AG04449 (cell line): ENCODE measurements at places on chromosomes 12 and 14.

DNA sequence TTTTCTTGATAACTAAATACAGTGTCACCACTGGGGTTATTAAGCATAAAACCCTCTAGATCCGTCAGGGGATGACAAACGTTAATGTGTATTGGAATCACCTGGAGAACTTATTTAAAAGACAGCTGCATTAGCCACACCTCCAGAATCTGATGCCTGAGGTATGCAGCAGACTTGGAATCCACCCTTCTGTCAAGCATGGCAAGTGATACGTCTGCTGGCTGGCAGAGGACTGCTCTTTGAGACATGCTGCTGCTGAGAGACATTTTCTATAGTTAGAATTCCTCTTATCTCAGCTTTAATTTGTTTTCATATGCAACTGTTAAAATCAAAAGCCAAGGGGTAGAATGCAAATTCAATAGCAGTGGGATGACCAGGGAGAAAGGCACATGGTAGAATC, 496.3 kb downstream of the NELL2 start:
- DNase-seq = no peak

- DNase-seq = no peak
These were observed 60.6 kb upstream of the ANO4 start for GRCh38 chr12:100733817-100734593.

GRCh38 chr14:80681651-80682050, 259.9 kb downstream of the CEP128 start:
- no peak for DNase-seq

DNA sequence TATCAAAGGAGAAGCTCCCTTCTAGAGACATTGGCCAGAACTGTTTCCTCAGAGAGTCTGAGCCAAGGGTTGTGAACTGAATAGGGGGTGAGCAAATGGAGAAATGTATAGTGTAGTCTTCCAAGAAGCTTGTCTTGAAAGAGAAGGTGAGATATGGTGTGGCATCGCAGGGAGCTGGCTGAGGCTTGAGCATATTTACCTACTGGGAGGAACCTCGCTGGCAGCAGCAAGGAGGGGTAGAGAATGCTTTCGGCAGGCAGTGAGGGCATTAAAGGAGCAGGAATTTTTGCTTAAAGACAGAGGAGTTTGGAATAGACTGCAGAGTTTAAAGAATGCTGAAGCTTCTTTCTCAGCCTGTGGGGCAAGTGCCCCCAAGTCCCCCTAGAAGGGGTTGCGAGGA, 59.3 kb upstream of the PRMT8 start:
- no peak for DNase-seq

- no peak for DNase-seq
These were observed 60.8 kb downstream of the SAMD4A start for GRCh38 chr14:54627540-54628363.

GRCh38 chr14:70359076-70359424, 433 bp downstream of the COX16 start:
- DNase-seq = no peak

DNA sequence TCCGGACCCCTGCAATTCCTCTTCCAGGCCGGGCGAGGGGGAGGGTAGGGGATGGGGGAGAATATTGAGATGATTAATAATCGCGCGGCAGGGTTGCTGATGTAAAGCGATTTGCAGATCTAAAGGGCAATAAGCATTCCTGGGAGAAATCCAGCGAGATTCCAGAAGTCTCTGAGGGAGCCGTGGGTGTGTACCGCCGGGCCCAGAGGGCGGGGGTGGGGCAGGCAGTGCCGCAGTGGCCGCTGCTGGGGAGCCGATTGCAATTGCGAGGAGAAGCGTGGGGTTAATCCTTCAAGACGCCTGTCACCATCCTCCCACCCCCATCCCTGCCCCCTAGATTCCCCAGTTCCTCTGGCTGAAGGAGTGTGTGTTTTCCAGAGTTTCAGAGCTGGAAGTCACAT, 16.4 kb downstream of the FOS start:
- DNase-seq = no peak

- no peak for DNase-seq
These were observed 20.6 kb downstream of the SPX start for GRCh38 chr12:21546716-21547115.

DNA sequence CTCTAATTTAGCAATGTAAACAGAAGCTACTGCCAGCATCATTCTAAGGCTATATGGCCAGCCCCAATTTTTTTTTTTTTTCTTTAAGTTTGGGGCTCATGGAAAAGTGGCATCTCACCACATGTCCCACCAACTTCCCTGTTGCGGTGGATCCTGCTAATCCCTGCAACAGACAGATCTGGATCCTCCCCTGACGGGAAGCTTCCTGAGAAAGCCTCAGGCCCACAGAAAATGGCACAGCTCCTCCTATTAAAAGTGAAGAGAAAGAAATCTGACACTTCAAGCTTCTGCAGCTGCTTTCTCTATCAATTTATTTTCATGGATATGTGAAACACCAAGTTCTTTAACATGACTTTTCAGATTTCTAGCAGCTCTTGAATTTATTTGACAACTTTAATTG, 433.8 kb upstream of the DCN start:
- DNase-seq = no peak

- DNase-seq = no peak
These were observed at the start of gene RILPL1 for GRCh38 chr12:123533672-123534643. TSS of gene RILPL1 (minus strand) at chr12:123533719. CDS start at chr12:123533482, 237 bp downstream.

DNA sequence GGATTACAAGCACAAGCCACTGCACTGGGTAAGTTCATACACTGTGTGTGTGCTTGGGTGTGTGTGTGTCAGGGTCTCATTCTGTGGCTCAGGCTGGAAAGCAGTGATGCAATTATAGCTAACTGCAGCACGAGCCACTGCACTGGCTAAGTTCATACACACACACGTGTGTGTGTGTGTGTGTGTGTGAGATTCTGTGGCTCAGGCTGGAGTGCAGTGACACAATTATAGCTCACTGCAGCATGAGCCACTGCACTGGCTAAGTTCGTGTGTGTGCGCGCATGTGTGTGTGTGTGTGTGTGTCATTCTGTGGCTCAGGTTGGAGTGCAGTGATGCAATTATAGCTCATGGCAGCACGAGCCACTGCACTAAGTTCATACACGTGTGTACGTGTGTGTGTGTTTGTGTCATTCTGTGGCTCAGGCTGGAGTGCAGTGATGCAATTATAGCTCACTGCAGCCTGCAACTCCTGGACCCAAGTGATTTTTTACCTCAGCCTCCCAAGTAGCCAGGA, 85.4 kb downstream of the HECTD1 start:
- DNase-seq = no peak

- no peak for DNase-seq
These were observed 32.1 kb downstream of the DICER1 start for GRCh38 chr14:95125221-95125620.

GRCh38 chr12:13692332-13692731, 289.1 kb downstream of the GRIN2B start:
- no peak for DNase-seq

GRCh38 chr14:52683985-52684520, 11.3 kb downstream of the ERO1A start:
- no peak for DNase-seq

DNA sequence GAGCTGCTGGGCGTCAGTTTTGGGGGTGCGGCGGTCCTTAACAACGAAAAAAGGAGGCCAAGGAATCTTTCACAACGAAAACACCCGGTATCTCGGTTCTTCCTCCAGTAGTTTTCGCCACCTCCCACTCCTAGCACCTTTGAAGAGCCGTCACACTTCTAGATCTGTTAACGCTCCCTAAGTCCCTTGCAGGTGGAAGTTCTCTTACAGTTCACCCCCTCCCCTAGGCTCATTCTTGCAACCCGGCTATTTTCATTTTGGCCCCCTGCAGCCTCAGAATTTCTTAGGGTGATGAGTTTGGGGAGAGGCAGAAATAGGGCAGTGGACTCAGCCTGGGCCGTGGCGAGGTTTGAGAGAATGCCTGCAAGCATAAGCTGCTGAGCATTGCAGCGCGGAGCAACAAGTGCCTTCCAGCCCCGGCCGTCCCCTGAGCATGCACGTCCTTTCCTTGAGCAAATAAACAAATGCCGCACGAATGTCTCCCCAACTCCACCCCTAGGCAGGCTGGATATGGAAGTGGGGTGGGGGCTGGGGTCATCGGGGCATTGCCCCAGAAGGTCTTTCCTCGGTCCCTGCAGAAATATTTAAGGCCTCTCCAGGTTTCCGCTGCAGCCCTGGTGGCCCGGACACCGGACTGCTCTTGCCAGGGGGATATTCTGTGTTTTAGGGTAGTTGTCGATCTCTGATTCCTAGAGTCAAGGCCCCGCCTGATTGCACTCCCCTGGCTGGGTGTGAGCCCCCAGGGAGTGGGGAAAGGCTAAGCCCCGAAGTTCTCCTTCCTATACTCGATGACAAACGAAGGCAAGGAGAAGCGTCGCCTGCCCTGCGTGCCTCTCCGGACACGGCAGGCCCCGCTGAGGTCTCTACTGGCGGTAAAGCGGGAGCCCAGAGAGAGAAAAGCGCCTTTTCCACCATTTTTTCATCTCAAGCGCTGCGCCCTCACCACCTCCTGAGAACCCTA, 1.6 kb downstream of the RFX4 start:
- no peak for DNase-seq

DNA sequence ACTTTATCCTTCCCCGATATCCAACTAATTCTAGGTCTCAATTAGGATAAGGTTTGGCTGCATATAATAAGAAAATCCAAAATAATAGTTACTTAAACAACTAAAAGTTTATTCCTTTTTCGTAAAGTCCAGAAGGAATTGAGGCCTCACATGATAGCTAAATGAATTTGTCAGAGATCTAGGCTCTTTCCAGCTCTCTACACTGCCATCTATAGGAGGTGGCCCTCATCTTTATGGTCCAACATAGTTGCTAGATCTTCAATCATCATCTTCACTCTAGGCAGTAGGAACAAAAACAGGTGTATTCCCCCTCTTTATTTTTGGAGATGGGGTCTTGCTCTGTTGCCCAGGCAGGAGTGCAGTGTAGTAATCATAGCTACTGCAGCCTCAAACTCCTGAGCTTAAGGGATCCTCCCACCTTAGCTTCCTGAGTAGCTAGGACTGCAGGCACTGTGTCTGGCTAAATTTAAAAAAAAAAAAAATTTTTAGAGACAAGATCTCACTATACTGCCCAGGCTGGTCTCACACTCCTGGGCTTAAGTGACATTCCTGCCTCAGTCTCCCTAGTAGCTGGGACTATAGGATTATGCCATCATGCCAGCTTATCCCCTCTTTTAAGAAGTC, 46.5 kb upstream of the SAV1 start:
- DNase-seq = no peak

DNA sequence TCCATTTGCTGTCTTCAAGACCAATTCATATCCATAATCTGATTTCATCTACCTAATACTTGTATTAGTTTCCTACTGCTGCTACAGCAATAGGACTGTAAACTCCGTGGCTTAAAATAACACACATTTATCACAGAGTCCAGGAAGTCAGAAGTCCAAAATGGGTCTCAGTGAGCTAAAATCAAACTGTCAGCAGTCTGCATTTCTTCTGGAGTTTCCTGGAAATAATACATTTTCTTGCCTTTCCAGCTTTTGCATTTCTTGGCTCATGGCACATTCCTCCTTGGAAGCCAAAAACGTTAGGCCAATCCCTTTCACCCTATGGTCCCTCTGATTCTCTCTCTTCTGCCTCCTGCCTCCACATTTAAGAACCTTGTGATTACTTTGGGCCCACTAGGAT, 239.8 kb downstream of the PRKD1 start:
- DNase-seq = no peak

DNA sequence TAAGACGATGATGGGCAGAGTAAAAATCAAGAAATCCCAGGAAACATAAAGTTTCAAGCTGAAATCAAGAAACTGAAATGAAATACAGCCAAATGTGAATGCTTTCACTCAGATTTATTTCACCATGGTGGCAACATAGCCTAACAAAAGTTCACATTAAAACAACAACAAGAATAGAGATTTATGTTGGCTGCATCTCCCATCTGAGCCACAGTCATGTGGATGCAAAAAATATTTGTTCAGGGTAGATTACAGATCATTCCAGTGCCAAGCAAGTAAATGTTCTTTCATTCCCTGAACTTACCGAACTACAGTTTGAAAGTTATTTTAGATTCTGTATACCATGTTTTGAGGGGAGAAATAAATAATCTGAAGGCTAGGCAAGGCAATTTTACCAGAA, 159.9 kb upstream of the TMTC1 start:
- no peak for DNase-seq

- DNase-seq = no peak
These were observed 227.9 kb downstream of the SLC25A21 start for GRCh38 chr14:36944307-36945010.

- no peak for DNase-seq
These were observed 17.1 kb upstream of the AKAP6 start for GRCh38 chr14:32312010-32312331.

GRCh38 chr14:74978416-74978947, 23.1 kb upstream of the PGF start:
- DNase-seq = no peak

DNA sequence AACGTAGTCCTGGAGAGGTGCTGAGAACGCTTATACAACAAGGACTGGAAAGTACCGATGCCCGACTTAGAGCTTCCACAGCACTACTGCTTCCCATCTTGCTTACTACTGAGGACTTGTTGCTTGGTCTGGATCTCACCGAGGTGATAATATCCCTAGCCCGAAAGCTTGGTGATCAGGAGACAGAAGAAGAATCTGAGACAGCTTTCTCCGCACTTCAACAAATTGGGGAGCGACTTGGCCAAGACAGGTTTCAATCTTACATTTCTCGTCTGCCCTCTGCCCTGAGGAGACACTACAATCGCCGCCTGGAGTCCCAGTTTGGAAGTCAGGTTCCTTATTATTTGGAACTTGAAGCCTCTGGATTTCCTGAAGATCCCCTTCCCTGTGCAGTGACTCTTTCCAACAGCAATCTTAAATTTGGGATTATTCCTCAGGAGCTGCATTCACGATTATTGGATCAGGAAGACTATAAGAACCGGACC, 1.1 kb downstream of the TOGARAM1 start:
- DNase-seq = no peak

DNA sequence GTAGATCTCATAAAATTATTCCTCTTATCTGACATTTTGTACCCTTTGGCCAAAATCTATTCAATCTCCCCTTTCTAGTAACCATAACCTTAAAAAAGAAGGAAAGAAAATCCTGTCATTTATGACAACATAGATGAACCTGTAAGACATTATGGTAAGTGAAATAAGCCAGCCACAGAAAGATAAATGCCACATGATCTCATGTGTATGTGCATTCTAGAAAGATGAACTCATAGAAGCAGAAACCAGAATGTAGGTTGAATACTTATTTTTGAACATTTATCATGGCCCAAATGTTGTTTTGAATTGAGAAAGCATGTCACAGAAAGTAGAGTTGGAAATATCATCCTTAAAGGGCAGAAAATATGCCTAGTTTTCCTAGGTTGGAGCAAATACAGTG, 1053.6 kb downstream of the SLC6A15 start:
- DNase-seq = no peak

GRCh38 chr14:86462193-86462753, 932.3 kb downstream of the FLRT2 start:
- no peak for DNase-seq

GRCh38 chr12:130804216-130804615, 34.8 kb downstream of the STX2 start:
- DNase-seq = no peak

- DNase-seq = no peak
These were observed 5.6 kb downstream of the GMFB start for GRCh38 chr14:54483073-54483745.

GRCh38 chr14:92702441-92702918, 45.9 kb downstream of the LGMN start:
- DNase-seq = no peak

- DNase-seq = no peak
These were observed 35.8 kb upstream of the SPPL3 start for GRCh38 chr12:120940006-120940405.
